Stimulated activated CD4-positive, alpha-beta T cell treated with anti-CD3 and anti-CD28 coated beads, Interleukin-1b, Interleukin-23, amount 100 ng/mL, for 4 hours (primary cell): ENCODE measurements at places on chromosomes 2 and 18.

- no peak for DNase-seq
Measured at GRCh38 chr2:238220892-238221521, 17.5 kb upstream of the ILKAP start.

DNA sequence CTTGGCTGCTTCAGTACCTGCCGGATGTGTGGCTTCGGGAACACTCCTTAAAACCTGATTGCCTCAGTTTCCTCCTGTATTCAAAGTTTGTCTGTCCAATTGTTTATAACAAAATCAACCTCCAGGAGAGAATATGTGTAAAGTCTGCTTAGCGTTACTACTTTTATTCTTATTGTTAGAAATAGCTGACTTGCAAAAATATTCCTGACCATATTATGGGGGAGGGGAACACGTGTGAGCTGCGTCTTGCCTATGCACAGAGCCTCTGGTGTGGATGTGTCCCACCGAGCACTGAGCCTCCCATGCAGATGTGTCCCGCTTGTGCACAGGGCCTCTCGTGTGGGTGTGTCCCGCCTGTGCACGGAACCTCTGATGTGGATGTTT is 82.5 kb downstream of the DCDC2C start:
- no peak for DNase-seq

DNA sequence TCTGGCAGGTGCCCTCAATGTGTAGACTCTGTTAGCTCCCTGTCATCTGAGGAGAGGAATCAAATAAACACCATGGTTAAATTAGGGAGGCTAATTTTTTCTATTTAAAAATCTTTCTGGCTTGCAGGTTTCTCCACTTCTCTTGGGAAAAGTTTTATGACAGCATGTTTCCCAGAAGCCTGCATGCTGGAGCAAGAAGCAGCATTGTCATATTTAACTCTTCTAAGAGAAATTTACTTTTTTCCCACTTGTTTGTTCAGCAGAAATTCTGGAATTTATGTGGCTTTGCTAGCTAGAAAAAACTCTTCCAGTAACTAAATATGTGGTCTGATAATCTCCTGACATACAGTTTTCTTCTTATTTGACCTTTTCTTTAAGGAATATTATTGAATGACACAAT is 230.5 kb downstream of the PARD3B start:
- no peak for DNase-seq

- no peak for DNase-seq
Measured at GRCh38 chr2:216991563-216991962, 131.7 kb upstream of the TNP1 start.

DNA sequence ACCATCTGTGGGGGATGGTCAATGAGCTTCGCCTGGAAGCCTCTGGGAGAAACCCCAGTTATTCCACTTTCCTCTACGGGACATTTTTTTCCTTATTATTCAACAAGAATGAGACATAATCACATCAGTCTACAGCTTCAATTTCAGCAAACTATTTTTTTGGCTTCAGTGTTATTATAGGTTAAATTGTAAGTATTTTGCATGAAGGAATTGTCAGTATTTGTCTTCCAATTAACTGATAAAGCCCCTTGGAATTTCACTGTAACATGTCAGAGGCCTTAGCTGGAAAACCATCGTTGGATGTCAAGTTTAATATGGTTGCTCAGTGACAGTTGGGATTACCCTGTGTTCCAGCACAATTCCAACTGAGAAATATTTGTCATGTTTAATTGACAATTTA is 480.9 kb upstream of the CHST9 start:
- DNase-seq = no peak

GRCh38 chr2:78029392-78029995 is 507.3 kb upstream of the LRRTM4 start:
- DNase-seq = no peak

DNA sequence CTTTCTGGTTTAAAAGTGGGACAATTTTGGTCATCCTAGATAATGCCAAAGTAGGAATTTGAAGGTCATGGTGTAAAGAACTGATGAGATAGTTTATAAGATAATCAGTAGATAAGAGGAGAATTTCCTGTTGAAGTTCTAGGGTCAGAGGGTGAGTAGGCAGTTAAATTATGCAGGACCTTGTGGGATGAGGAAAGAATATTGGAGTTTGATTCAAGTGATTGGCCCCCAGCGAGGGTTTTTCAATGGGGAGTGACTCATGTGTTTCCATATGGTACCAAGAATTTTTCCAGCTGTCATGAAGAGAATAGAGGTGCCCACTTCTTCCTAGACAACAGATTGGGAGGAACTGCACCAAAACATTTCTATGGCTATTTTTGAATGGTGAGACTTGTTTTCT is 940.2 kb upstream of the ZEB2 start:
- DNase-seq = no peak

- no peak for DNase-seq
Measured at GRCh38 chr2:118813601-118814339, 33.7 kb downstream of the EN1 start.

GRCh38 chr2:105138643-105139042 is 100.8 kb downstream of the MRPS9 start:
- no peak for DNase-seq
